ENCODE measurements at places on chromosomes 11 and 22. TPM values are rescaled to one million over a fixed set of nuclear protein-coding genes. Genes with fewer than 3 reads are reported as not detected.

Gene LYVE1
- polyA plus RNA-seq, result 74.6 TPM

Gene KIAA1671
- 26.8 TPM for polyA plus RNA-seq

Gene SEPTIN3
- 2.0 TPM for polyA plus RNA-seq

Gene GLB1L2
- polyA plus RNA-seq, result 0.28 TPM

DNA sequence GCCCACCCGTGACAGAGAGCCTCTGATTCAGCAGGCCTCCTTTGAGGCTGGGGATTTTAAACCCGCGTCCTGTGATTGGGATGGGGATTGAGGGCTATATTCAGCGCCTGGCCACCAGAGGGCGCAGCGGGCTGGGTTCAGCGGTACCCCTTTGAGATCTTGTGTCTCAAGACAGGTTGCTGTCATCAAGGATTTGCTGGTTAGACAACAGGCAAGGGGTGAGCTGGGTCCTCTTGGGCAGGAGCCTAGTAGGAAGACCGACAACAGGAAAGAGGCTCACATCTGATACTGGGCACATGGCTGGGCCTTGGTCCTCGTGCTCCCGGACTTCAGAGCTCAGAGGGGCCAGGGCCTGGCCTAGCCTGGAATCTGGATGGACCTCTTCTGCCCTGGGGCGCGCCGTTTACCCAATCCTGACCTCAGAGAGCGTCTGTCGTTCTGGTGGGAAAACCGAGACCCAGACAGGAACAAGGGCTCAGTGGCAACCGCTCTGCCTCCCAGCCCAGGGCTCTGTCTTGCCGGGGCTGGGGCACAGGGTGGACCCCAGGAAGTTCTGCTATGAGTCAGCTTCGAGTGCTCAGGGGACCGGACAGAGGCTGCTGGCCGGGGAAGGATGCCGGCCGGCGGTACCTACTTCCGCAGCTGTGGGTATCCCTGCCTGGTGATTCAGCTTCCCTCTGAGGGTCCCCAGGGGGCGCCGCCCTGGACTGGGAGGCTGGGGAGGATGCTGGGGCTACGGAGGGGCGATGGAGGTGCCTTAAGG lies 929 bp upstream of the SLC35E4 start:
- DNase-seq, result peak; percentile 84

DNA sequence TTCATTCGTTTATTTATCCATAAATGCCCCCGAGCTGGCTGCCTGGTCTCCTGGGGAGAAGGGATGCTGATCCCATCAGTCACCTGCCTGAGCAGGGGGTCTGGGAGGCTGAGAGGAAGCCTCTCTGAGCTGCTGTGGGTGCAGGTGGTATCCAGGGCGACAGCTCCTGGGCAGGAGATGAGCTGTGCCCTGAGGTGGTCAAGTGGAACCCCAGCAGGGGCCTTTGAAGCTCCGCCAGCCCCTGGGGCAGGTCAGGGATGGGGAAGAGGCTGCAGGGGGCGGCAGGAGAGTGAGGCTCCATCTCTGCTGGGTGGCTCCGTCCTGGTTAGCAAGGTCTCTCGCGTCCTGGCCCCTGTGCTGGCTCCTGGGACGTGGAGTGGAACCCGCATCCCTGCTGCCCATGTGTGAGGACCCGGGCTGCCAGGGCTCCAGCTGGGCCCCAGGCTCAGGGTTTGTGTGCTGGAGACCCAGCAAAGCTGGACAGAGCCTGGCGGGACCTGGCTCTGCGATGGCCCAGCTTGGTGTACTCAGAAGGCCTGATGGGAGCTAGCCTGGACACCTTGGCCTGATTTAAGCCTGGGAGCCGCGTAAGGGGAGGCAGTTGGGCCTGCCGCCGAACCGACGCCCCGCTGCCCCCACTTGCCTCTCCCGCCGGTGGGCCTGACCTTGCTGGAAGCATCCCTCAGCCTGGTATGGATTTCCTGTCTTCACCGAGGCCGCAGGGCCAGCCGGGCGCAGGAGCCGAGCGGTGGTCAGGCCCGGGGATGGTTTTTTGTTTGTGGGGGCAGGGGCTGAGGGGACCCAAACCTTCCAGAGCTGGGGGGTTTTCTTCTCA lies 44.5 kb downstream of the RTN4R start:
- DNase-seq, result no peak

- DNase-seq, result no peak
These were observed 45.2 kb downstream of the MYEOV start for GRCh38 chr11:69339041-69339733.

DNA sequence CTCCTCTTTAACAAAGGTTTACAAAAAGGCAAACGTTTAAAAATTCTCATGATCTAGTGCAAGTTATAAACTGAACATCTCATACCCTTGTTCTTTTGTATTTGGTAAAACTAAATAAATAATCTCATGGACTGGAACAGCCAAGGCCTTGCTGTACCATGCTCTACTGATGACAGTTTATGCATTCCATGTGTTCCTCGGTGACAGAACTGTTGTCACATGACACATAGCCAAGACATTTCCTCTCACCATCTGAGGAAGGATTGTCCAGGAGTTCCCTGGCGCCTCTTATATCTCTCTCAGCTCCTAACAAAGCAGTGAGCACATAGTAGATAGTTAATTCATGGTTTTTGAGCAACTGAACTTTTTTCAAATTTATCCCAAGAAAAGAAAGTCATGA lies 12.6 kb downstream of the CCDC83 start:
- no peak for DNase-seq

DNA sequence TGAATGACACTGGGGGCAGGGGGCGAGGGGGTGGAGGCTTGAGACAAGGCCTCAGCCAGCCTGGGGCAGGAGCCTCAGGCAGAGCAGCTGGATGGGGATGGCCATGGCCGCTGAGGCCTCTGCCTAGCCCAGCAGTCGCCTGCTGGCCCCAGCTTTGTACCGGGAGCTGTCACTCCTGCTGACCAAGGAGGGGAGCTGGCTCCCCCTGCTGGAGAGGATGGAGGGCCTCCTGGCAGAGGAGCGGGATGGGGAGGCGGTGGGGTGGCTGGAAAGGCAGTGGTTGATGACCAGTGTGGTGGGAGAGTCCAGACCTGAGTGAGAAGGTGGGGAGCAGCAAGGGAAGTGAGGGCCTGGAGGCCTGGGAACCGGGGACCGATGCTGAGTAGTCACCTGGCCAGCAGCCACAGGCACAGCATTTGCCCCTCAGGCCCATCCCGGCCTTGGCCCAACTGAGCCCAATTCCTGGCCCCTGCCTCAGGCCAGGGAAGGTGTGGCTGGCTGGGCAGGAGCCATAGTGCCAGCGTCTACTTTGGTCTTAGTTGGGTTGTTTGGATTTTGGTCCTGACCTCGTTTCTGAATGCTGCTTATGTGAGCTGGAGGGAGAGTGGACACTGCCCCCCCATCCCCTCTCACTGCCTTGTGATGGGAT lies 6.0 kb upstream of the SUSD2 start:
- peak; percentile 79 for DNase-seq

GRCh38 chr11:85826116-85826855 lies 15.3 kb upstream of the SYTL2 start:
- peak; percentile 71 for DNase-seq

GRCh38 chr11:40384991-40385390 lies 1074.5 kb downstream of the LRRC4C start:
- DNase-seq, result no peak

GRCh38 chr22:24051568-24051967 lies 40.5 kb downstream of the CABIN1 start:
- DNase-seq, result peak; percentile 16

GRCh38 chr11:61575886-61576861 lies 4.7 kb downstream of the SYT7 start:
- DNase-seq, result no peak

GRCh38 chr22:28544431-28544868 lies 135.2 kb downstream of the TTC28 start:
- no peak for DNase-seq

- no peak for DNase-seq
These were observed 625.1 kb upstream of the ANO5 start for GRCh38 chr11:21567645-21568290.

DNA sequence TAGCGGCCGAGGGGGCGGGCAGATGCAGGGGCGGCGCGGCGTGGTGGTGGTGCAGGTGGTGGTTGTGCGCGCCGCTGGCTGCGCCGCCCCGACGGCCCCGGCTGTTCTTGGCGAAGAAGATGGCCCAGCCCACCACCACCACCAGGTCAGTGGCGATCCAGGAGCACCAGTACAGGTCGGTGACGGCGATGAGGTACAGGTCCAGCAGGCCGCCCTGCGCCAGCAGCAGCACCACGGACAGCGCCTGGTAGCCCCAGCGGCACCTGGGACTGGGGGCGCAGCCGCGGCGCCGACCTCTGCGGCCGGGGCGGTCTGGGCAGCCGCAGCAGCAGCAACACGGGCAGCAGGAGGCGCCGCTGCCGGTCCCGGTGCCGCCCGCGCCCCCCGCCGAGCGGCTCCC lies 879 bp downstream of the TMEM121B start:
- DNase-seq, result peak; percentile 75

GRCh38 chr11:102666331-102666957 lies 39.1 kb downstream of the MMP27 start:
- DNase-seq, result no peak

DNA sequence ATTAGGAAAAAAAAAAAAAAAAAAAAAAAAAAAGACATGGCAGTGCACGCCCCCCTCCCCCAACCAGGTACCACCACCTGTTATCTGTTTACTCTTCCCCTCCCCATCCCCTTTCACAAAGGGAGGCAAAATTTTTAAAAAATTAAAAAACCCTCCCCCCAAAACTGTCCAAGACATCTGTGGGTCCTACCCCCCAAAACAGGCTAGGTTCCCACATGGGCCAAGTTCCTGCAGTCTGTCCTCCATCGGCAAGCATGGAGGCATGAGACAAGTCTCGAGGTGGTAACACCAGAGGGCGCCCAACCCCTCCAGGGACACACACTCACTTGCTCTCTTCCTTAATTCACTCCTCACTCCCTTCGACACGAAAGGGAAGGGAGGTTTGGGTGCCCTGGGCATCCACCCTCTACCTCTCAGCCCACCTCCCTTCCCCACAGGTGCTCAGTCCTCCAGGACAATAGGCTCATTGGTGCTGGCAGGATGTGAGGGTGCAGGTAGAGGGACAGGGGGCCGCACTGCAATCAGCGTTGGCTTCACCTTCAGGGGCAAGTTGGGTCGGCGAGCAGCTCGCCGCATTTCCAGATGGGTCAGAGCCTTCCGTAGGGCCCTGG lies 2.2 kb upstream of the TUT1 start:
- DNase-seq, result peak; percentile 75

DNA sequence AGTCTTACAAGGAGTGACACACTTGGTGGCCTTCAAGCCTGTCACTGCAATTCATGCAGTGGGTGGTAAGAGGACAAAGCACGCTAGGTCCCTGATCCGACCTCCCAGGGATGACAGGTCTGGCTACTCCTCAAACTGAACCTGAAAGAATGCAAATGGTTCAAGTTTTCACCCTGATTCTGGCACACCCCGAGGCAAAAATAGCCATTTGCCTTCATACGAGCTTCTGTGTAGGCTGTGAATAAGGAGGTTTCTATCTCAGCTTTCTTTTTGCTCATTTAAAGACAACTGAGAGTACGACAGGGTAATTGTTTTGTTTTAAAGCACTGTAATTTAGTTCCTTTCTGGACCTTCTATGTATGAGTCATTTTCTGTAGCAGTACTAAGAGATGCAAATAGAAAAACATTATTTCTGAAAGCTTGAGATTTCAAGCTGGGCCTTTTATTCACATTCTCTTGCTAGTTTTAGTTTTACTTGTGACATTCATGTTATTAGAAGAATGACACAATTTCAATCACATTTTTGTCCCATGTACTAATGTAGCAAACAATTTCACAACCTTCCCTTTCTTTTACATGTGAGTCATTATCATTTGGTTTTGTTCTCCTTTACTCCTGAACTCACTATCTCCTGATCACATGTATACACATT lies 56.6 kb upstream of the FDX1 start:
- DNase-seq, result no peak

- DNase-seq, result peak; percentile 88
These were observed 697 bp downstream of the LGALS1 start for GRCh38 chr22:37675930-37676735.
